ENCODE measurements at places on chromosomes 6 and 20.

DNA sequence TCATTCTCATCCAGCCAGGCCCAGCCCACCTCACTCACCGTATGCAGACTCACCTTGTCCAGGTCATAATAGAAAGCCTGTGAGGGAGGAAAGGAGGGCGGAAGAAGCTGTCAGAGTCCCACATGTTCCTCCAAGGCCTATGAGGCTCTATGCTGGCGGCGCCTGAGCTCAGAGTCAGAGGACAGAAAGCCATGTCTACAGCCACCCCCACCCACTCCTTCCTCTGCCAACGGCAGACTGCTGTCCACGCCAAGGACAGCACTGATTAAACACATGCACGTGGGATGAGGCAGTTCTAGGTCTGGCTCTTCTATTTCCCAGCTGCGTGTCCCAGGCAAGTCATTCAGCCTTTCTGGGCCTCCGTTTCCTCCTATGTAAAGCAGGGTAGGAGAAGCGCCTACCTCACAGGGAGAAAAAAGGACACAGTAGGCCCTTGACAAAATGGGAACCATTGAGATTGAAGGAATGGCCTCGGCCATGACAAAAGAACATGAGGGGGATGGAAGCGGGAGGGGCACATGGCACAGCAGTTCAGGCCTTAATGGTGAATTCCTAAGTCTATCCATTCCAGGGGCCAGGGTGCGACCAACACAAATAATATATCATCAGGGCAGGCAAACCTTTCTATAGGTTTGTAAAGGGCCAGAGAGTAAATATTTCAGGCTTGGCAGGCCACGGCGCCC is 80.1 kb downstream of the RIPOR3 start:
- no peak for DNase-seq

DNA sequence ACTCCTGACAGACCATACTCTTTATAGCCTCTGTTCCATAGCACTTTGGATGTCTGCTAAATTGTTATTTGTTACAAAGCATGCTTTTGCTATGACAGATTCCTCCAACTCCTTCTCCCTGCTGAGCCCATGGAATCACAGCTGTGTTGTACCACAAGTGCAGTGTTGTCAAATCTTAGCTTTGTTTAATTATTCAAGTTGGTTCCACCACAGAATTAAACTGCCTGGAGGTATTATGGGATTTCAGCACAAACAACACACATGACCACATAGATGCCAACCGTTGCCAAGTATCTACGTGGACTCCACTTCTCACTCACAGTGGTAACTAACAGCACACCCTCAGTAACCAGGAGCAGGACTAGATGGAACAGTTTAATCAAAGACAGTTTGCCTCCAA is 32.7 kb upstream of the MARCKS start:
- no peak for DNase-seq

DNA sequence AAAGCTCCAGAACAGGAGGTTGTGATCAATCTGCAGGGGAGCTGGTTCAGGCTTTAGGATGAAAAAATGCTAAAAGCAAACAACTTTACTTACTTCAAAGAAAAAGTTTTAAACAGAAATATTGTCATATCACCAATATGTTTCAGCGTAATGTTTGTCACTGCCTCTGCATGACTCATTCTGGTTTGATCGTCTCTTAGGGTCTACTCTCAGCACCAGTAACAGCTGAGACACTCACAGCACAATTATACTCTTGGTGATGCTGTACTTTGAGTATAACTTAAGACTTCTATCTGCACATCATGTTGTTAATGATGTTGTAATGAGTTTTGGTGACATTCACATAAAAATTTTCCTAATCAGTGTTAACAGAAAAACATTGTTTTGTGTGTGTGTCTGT is 665.4 kb downstream of the EPM2A start:
- DNase-seq, result no peak

DNA sequence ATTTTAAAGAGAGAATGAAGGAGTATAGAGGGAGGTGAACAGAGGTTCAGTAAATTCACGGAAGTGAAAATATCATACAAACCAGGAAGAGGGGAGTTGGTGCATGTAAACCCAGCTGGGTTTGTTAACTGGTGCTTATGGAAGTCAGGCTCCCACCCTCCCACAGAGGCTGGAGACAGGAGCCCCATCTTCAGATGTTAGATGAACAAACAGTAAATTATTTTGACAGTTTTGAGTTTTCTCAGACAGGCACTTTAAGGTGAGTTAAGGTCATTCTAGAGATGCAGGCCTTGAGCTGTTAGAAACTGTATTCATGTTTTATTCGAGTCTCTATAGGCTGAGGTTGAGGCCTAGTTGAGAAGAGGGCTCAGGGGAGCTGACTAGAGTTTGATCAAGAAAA is 41.8 kb upstream of the FUCA2 start:
- no peak for DNase-seq

DNA sequence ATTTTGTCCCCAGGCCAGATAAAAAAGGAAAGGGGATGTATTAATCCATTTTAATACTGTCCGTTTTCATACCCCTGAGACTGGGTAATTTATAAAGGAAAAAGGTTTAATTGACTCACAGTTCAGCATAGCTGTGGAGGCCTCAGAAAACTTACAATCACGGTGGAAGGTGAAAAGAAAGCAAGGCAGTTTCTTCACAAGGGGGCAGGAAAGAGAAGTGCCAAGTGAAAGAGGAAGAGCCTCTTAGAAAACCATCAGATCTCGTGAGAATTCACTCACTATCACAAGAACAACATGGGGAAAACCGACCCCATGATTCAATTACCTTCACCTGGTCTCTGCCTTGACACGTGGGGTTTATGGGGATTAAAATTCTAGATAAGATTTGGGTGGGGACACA is 152.5 kb downstream of the IBTK start:
- DNase-seq, result no peak

GRCh38 chr20:23138682-23139081 is 52.6 kb upstream of the CD93 start:
- no peak for DNase-seq

- no peak for DNase-seq
These were observed 2.2 kb downstream of the SMLR1 start for GRCh38 chr6:130829333-130829910.

GRCh38 chr20:54014293-54014926 is 56.0 kb downstream of the BCAS1 start:
- DNase-seq, result no peak

Measured in LNCaP clone FGC (cell line).